ENCODE measurements at places on chromosomes 7 and 10.

GRCh38 chr10:98967601-98968000, 268.1 kb downstream of the HPSE2 start:
- DNase-seq = no peak

- DNase-seq = no peak
Observed at GRCh38 chr10:132526676-132527075, 10.9 kb upstream of the INPP5A start.

GRCh38 chr10:22648547-22648961, 65.8 kb downstream of the PIP4K2A start:
- DNase-seq = no peak

DNA sequence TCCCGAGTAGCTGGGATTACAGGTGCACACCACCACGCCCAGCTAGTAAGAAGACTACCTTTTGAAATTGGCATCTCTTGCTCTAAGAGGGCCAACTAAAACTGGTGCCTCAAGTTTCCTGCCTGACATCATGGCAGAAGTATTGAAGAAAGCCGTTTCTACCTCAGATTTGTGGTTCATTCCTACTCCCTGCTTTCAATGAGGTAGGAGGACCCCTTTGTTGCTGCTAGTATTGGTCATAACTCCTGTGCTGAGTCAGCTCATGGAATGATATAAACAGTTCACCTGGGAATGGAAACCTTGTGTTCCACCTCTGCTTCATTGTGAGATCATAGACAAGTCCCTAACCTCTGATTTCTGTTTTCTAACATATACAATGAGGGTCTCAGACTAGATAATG, 82.8 kb downstream of the CDK6 start:
- no peak for DNase-seq

GRCh38 chr10:123860209-123860608, 31.4 kb downstream of the CPXM2 start:
- no peak for DNase-seq

- DNase-seq = no peak
Observed at GRCh38 chr7:112422842-112423496, 27.3 kb upstream of the IFRD1 start.

- no peak for DNase-seq
Observed at GRCh38 chr10:127198307-127198706, 1.9 kb upstream of the INSYN2A start.

- no peak for DNase-seq
Observed at GRCh38 chr7:36653663-36654355, 70.5 kb downstream of the AOAH start.

DNA sequence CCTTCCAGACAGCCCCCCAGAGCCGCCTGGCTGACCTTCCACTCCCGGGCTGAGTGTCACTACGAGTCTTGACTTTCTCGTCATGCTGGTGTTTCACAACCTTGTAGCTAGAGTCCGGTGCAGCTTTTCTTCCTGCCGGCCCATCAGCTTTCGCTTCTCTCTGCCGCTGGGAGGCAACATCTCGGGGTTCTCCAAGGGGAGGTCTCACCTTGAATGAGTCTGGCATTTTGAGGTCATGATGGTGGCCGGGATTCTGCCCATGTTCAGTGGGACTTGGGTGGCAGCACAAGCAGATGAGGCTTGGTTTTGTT, 285.2 kb downstream of the CAMK1D start:
- DNase-seq = no peak

DNA sequence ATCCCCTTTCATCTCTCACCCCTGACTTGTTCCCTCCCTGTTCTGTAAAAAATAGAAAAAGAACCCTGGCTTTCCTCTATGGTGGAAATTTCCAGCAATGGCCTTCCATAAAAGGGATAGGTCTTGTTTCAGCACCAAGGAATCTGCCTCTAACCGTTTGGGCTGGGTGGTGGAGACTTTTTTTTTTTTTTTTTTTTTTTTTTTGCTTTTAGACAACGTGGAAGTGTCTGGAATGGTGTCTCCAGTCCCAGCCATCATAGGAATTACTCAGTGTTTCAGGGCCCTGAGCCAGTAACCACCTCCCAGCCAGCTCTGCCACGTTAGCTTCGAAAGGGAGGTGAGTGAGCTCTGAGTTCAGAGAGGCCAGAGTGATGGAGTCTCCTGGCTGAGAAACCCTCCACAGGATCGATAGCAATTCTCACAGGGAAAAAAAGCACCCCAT, 97.3 kb upstream of the COL1A2 start:
- no peak for DNase-seq

DNA sequence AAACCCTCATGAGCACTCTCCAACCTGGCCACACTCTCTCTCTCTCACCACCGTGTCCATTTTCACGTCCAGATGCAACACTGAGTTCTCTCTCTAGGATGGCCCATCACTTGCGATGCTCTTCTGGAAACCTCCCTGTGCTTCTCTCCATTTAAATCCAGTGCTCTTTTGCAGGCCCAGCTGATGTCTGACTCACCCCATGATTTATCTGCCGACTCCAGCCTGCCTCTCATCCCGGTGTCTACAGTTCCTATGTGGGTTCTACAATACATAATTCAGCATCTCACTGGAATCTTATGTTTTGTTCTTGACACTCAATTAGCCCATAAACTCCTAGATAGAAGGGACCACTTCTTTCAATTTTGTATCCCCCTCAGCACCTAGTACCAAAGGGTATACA, 5.0 kb downstream of the TPK1 start:
- DNase-seq = no peak

DNA sequence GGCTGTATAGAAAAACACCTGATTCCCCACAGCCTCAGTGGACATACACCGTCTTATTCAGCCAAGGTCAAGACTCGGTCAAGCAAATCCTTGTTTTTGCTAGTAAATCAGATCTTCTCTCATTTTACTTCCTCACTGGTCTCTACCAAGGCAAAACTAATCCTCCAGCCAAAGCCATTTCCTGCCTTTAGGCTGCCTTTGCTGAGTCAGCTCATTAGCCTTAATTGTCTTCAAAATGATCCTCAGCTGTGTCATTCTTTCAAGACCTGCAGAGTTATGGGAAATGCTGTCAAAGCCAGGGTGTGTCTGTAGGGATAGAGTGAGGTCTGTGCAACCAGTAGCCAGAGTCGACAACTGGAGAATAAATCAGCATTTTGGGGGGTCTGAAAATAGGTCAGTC, 107.2 kb upstream of the FAM180A start:
- DNase-seq = no peak

- DNase-seq = no peak
Observed at GRCh38 chr7:35576031-35576573, 118.8 kb downstream of the HERPUD2 start.

DNA sequence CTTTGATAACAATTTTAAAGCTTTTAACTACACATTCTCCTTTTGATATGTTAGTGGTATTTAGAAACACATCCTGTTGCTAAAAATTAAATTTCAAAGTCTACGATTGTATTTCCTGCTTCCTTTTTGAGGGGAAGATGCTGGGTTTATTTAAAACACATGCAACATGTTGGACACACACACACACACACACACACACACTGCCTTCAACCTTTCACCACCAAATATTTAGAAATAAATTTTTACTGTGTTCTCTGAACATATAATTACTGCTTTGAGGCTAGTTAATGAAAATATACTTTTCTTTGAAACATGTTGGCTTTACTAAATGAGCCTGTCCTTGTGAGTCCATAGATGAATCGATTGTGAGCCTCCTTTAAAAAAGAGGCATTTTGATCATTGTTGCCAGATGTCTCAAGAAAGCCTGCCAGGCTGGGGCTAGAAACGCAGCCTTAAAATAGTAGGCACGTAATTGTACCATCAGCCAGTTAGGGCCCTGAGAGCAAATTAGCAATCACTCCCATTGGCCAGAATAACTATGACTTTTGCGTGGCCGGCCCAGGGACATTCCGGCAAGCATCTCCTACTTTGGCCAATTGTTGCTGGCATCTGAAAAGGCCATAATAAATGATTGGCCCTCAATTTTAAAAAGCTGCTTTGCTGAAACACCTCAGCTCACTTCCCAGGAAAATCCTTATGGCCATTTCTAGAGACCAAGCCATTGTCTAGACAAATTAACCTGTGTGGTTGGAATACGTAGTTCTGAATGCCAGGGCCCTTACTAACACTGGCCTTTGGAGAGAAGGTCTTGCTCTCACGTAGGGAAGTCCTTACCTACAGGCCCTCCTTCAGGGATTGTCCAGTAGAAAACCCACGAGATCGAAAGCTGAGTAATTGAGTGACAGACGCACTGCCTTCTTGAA, 9.9 kb upstream of the TEX36 start:
- no peak for DNase-seq

DNA sequence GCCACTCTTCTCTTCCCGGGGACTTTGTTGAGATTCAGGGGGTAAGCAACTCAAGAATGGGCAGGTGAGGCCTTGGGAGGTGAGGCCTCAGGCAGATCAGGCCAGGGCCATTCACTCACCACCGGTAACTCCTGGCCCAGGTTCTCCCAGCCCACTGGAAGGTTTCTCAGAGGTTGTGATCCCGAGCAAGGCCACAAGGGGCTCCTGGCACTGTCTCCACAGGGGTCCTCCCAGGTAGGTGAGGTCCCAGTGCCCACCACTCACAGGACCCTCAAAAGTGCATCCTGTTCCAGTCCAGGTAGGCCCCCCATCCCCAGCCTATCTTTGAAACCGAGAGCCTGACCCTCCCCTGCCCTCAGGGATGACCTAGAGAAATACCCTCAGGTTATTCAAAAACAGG, 236.1 kb downstream of the BUB3 start:
- DNase-seq = no peak

GRCh38 chr10:125700355-125700911, 17.5 kb upstream of the TEX36 start:
- DNase-seq = no peak

DNA sequence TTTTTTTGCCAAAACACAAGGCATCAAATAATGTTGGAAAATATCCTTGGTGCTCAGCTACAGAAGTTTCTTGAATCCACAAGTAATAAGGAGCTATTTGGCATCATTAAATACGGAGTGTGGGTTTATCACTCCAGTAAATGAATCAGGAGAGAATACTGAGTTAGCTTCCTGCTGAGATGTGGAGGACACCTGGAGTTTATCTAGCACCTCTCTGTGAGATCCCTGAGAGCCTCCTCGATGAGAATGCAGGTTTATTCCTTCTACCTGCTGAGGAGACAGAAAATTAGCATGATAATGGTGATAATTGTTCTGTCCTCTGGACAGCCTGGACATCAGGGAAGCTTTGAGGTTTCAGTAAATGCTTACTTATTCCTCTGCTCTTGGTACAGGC, 40.5 kb downstream of the NRG3 start:
- DNase-seq = no peak

GRCh38 chr7:19224951-19225350, 79.7 kb upstream of the FERD3L start:
- no peak for DNase-seq

DNA sequence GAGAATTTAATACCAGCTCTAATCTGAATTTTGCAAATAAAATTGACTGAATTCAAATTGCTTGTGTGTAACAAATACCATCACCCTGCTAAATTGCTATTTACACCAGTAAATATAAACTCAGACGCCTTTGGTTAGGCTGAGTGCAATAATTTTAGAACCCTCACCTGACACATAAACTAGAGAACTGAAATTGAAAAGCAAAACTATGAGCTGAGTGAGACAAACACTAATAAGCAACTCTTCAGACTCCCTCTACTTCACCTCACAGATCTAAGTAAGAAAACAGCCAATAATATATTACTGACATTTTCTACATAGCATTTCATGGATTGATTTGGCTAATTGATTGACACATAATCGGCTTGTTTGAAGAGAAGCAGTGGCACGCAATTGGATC, 621.2 kb downstream of the REEP3 start:
- DNase-seq = no peak

- no peak for DNase-seq
Observed at GRCh38 chr7:32516551-32517100, 21.3 kb downstream of the AVL9 start.

DNA sequence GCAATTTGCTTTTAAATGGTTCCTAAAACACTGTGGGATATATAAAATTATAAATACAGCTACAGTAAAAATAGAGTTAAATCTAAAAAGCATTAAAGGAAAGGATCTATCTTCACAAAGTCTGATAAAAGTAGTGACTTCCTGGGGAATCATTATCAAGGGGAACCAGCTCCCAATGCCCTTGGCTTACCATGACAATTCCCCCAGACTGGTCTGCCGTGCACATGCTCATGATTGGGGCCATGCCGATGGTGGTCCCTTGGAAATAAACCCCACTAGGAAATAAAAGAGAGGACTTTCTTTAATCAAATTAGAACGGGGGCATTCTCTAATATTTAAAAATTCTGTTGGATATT, 201.8 kb downstream of the FANK1 start:
- DNase-seq = no peak

DNA sequence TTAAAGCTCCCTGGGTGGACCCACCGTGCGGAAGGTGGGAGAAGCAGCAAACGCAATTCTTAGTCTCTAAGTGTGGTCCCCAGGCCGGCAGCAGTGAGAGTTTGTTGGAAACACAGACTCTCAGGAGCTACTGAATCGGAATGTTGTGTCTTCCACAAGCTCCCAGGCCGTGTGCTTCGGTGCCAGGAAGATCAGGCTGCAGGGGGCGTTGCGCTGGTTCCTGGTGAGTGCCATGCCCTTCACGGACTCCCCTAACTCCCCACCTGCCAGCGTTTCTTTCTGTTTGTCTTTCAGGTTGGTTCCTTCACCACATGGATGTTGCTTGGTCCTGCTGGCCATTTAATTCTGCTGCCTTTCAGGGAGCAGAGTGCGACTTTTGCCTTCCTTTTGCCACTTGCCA, 91.2 kb upstream of the PITRM1 start:
- DNase-seq = no peak

GRCh38 chr7:54485044-54485443, 57.1 kb upstream of the VSTM2A start:
- no peak for DNase-seq

DNA sequence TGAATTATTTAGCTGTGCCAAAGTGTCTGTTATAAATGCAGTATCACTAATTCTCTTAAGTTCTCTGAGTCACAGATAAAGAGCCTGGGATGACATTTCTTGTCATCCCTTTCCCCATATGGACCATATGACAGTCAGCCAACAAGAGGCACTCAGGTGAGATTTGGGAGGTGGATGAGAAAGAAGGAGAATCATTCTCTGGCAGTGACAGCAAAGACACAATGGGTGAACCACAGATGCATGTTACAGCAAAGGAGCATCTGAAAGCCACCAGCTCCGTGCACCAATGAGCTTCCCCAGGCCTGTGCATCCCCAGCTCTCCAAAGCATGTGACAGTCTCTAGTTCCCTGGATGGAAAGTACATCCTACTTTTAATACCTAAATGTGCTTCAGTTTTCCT, 10.8 kb downstream of the GIMAP6 start:
- no peak for DNase-seq

- no peak for DNase-seq
Observed at GRCh38 chr10:132176623-132177500, 9.9 kb upstream of the DPYSL4 start.

Measured in CD4-positive, alpha-beta T cell treated with Interleukin-12 subunit alpha and Interleukin-12 subunit beta, for 1 hour (primary cell).